ENCODE measurements at places on chromosomes 13 and 19.
A peak's percentile ranks its signal among the peaks of the same experiment; 100 is the strongest.

- no peak for DNase-seq
These were observed 17.1 kb downstream of the ELAVL1 start for GRCh38 chr19:7988307-7988706.

DNA sequence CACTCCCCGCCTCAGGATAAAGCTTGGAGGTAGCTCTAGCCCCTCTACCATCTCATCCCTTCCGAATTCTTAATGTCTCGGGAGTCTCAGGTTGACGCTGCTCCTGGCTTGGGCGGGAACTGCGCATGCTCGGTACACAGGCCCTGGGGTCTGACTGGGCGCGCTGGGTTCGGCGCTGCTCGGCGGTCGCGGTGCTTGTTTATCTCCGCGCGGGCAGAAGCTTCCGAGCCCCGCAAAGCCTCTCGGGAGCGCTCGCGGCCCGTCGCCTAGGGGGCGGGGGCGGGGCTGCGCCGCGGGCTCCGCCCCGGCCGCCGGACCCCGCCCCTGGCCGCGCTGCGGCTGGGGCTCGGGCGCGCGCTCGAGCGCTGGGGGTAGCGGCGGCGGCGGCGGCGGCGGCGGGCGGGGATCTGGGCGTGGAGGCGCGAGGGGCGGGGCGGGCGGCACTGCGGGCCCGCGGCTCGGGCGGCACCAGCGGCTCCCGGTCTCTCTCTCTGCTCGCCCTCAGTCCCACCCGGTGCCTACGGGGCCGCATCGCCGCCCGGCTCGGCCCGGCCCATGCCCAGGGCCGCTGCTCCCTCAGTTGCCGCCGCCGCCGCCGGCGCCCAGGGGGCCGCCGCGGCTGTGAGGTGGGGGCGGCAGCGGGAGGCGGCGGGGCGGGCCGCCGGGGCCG is at the start of gene RAP2A:
Gene RAP2A, plus strand, starts transcription at position 443 of the 670 bp plus-strand sequence. CDS start 302 bp downstream, outside the sequence.
- DNase-seq: peak; percentile 85

DNA sequence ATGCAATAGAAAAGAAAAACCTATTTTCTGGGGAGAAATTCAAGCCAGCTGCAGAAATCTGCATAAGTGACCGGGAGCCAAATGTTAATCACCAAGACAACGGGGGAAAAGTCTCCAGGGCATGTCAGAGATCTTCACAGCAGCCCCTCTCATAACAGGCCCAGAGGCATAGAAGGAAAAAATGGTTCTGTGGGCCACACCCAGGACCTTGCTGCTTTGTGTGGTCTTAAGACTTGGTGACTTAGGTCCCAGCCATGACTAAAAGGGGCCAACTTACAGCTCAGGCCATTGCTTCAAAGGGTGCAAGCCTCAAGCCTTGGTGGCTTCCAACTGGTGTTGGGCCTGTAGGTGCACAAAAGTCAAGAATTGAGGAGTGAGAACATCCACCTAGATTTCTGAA is 2847.6 kb upstream of the PCDH20 start:
- no peak for DNase-seq

DNA sequence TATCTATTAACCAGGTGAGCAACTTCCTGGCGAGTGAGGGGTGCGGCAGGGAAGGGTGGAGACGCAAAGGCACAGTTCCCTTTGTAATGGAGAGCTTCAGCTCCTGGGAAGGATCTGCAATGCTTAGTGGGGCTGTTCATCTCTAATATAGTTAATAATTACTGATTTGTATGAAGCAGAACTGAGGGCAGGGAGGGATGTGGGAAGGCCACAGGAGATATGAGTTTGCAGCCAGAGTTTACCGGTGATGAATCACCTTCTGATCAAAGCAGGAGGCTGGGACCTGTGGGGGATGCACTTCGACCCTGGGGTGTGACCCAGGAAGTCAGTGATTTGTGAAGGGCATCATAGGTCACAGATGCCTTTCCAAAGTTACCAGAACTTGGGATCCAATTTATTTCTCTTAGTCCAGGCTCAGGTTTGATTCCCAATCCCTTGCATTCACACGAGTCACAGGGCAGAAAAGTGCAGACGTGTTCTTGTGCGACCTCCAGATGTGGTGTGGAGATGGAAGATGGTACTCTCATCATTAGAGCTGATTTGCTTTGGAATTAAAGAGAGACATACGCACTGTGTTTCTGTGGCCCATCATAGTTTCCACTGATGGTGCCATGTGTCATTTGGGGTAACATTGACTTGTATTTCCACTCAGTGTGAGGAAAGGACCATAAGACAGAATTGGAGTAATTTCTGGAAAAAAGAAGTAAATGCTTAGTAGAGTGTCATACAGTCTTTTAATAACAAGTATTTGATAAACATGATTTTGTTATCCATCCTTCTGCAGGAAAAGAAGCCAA is 55.0 kb downstream of the LRCH1 start:
- no peak for DNase-seq

GRCh38 chr19:57110592-57111328 is 9.0 kb upstream of the USP29 start:
- no peak for DNase-seq

DNA sequence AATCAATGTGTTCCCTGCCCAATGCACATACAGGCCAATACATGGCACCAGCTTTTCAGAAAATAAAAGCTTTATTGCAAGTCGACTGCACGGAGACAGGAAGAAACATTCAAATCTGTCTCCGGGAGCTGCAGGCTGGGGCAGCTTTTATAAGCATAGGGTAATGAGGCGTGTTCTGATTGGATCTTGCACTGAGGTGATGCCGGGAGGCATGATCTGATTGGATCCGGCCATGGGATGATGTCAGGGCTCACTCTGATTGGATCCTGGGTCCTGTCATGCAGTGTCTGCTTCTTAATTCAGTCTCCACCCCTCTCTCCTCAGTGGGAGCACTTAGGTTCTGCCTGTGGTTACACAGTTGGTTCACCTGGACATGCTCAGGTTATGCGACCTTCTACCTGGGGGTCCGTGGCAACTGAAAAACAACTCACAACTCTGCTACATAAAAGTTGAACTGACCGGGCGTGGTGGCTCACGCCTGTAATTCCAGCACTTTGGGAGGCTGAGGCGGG is 11.8 kb upstream of the FBN3 start:
- DNase-seq: no peak

DNA sequence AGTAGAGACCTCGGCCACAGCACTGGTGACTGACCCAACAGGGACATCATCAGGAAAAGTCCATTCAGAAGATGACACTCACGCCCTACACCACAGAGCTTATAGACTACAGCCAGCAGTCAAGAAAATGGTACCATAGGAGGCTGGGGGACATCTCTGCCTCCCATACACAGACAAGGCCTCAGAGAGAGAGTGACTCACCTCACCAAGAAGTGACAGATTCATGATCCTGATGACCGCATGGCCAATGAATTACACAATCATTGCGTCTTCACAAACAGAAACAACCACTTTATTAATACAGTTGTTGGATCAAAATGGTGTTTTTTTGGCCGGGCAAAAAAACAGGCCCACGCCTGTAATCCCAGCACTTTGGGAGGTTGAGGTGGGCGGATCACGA is 260.8 kb upstream of the TSHZ3 start:
- no peak for DNase-seq

GRCh38 chr19:22605275-22606211 is 28.6 kb upstream of the ZNF492 start:
- no peak for DNase-seq

- DNase-seq: no peak
These were observed 1664.0 kb downstream of the EFNB2 start for GRCh38 chr13:104871456-104871855.

- DNase-seq: no peak
These were observed 30.6 kb downstream of the ADGRL1 start for GRCh38 chr19:14175351-14175792.

DNA sequence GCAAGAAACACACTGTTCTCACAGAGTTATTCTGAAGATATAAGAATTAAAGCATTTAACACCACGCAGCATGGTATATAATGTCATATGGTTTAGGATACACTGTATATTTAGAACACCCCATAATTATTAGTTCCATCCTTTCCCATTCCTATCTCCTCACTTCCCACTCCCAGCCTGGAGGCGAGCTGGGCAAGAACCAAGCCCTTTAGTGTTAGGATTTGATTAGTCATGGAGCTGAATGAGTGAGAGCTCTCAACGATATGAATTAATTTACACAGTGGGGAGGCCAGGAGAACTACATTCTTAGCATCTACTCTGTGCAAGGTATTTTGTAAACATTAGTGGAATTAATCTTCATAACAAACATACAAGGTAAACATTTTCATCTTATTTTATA is 934.3 kb downstream of the DIAPH3 start:
- no peak for DNase-seq

DNA sequence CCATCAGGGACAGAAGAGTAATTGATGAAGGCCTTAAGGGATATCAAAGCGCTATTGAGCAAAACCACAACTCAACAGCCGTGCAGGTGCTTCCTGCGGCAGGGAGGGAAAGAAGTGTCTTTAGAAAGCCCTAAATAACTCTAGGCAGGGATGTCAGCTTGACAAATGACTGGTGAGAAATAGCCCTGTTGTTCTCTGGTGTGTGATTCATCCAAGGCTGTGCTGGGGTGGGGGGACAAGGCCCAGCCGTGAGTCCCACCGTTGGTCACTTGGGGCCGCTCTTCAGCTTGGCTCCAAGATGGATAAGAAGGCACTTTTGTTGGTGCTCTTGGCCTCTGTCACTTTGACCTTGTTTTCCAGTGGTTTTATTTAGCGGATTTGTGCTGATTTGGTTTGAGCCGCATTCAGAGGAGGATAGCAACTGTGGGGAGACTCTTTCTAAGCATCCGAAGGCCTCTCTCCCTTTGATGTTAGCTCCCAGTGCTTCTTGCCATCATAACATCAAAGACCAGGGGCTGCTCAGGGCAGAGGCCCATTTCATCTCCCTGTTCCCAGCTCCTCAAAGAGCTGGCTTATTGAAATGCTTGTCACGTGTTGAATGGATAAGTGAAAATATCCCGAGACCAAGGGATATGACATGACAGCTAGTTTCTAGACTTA is 130.3 kb upstream of the SERP2 start:
- DNase-seq: no peak

DNA sequence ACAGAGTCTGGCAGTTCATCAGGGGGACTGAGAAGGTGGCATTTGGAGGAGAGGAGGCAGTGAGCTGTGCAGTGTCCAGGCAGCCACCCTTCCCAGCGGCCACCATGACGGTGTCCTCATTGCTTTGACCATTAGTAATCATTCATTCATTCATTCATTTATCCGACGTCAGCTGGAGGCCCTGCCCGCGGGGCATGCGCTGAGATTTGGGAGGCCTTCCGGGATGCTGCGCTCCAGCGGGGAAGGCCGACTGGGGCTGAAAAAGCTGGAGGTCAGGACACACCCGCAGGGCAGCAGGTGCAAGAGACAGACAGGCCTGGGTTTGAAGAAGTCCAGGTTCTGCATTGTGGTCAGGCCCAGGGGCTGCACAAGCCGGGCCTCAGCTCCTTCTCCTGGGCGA is 8.9 kb downstream of the TTYH1 start:
- DNase-seq: no peak

- no peak for DNase-seq
These were observed 180.4 kb downstream of the RBM26 start for GRCh38 chr13:79225487-79226232.
